HFF-Myc (cell line): ENCODE measurements at places on chromosomes 16 and 17.

GRCh38 chr16:85903559-85903958, 4.6 kb downstream of the IRF8 start:
- no peak for DNase-seq

DNA sequence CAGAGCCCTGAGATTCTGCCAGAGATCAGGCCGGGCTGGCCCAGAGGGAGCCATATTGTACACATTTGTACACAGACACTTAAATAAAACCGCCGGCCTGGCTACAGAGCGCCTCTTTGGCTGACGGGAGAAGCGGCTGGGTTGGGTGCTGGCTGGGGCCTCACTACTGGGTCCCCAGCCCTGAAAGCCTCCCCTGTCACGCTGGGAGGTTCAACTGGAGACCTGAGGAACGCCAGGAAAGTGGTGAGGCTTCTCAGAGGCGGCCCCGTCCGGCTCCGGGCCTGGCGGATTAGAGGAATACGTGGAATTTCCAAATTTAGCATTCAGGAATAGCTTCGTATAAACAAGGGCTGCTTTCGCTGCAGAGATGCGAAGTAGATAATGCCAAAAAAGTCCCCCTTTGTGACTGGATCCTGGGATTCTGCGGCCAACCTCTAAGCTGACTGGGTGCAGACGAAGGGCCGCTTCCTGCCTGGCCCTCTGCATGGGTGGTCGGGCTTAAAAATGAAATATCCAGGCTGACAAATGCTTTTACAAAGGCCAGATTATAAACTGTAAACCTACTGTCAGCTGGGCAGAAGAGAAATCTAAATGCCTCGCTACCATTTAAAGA, 252.4 kb downstream of the IRF8 start:
- no peak for DNase-seq

- no peak for DNase-seq
Observed at GRCh38 chr17:49861150-49861884, 13.4 kb upstream of the TAC4 start.

- DNase-seq = no peak
Observed at GRCh38 chr17:40362696-40363110, 1.8 kb downstream of the GJD3 start.

DNA sequence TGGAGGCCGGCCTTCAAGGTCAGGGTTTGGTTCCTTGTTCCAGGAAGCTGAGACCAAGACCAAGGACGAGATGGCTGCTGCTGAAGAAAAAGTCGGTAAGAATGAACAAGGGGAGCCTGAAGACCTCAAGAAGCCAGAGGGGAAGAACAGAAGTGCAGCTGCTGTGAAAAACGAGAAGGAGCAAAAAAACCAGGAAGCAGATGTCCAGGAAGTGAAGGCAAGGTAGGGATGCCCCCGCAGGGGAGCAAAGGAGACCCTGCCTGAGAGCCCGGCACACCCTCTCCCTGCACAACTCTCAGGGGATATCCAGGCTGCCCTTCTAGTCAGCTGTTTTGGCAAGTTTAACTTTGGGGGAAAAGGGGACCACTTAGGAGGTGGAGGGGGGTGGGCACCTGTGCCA, 29.0 kb downstream of the RNF213 start:
- no peak for DNase-seq

GRCh38 chr16:67392301-67393059, 818 bp downstream of the TPPP3 start:
- no peak for DNase-seq
